Osteocyte (in vitro differentiated cells): ENCODE measurements at places on chromosomes 3 and 15. TPM values are rescaled to one million over a fixed set of nuclear protein-coding genes. Genes with fewer than 3 reads are reported as not detected.

- peak overlapping the region; percentile 99 for H3K27ac ChIP-seq
- H3K36me3 ChIP-seq, result peaks cover 43% of the 10 kb centered on the region
- H3K27me3 ChIP-seq, result no peaks in the 10 kb centered on the region
- DNase-seq, result peak; percentile 93
- peaks cover 35% of the 10 kb centered on the region for H3K4me1 ChIP-seq
Measured at GRCh38 chr3:64150623-64151207, 74.6 kb downstream of the PRICKLE2 start.

The TIMP4 gene
- 5.0 and 5.4 TPM in 2 replicates for total RNA-seq

- H3K27ac ChIP-seq, result no peak overlapping the region
- H3K4me3 ChIP-seq, result no peak overlapping the region
- no peaks in the 10 kb centered on the region for H3K27me3 ChIP-seq
- H3K4me1 ChIP-seq, result no peaks in the 10 kb centered on the region
- DNase-seq, result no peak
Measured at GRCh38 chr15:53910236-53910849, 67.9 kb upstream of the UNC13C start.

DNA sequence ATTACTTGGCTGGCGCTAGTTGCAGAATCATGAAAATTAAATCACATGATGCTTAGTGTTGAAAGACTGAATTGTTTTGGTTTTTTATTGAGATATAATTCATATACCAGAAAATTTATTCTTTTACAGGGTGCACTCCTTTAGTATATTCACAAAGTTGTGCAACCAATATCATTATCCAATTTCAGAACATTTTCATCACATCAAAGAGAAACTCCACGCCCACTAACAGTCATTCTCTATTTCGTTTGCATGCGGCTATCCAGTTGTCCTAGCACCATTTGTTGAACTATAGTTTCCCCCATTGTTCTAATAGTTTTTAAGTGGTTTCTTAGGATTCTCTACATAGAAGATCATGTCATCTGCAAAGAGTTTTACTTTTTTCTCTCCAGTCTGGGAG is 3.7 kb downstream of the EHD4 start:
- H3K4me1 ChIP-seq, result peaks cover 60% of the 10 kb centered on the region
- H3K36me3 ChIP-seq, result no peaks in the 10 kb centered on the region
- peak overlapping the region; percentile 87 for H3K27ac ChIP-seq
- no peaks in the 10 kb centered on the region for H3K27me3 ChIP-seq
- no peak overlapping the region for H3K4me3 ChIP-seq

The SMCO1 gene
- not detected in 2 replicates for total RNA-seq

The SCAMP2 gene
- total RNA-seq, result 65.0 and 73.4 TPM in 2 replicates

DNA sequence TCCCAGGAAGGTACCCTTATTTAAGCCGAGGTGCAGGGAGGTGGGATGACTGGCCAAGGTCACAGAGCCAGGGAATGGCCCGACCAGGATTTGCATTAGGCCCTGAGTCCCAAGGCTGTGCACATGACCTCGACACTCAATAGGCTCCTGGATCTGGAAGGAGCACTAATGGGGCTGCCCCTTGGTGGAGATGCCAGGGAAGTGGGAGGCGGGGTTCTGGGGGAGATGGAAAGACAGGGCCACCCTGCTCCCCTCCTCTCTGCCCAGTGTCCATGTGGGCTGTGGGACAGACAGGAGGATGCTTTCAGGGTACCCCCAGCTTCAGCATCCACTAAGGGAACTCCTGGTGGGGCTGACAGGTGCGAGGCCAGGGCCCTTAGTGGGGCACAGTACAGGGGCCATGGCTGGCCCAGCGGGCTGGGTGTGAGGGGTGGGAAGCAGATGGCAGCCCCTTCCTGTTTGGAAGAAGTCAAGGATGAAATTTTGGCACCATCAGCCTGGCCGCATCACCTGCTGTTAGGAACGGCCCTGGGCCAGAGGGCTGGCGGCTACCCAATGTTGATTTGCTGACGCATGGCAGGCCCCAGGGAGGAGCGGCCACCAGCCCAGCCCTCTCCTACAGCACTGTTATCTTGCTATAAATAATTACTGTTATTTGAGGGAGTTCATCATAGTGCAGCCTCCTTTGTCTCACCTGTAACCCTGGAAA is 37.3 kb downstream of the ATP2B2 start:
- no peak overlapping the region for H3K27ac ChIP-seq
- no peaks in the 10 kb centered on the region for H3K36me3 ChIP-seq
- peaks cover 50% of the 10 kb centered on the region for H3K27me3 ChIP-seq
- DNase-seq, result no peak

The CCR3 gene
- not detected in 2 replicates for total RNA-seq
